Cerebellar cortex (tissue), 1 donor: ENCODE measurements at places on chromosomes 12 and 14.

- peak; percentile 76 for DNase-seq
Observed at GRCh38 chr12:2179953-2180736, 127.4 kb downstream of the CACNA1C start.

GRCh38 chr14:96423446-96424108 is 31.6 kb downstream of the AK7 start:
- no peak for DNase-seq

GRCh38 chr12:130817804-130818203 is 21.2 kb downstream of the STX2 start:
- DNase-seq: no peak

GRCh38 chr12:20493934-20494333 is 125.6 kb downstream of the PDE3A start:
- no peak for DNase-seq

DNA sequence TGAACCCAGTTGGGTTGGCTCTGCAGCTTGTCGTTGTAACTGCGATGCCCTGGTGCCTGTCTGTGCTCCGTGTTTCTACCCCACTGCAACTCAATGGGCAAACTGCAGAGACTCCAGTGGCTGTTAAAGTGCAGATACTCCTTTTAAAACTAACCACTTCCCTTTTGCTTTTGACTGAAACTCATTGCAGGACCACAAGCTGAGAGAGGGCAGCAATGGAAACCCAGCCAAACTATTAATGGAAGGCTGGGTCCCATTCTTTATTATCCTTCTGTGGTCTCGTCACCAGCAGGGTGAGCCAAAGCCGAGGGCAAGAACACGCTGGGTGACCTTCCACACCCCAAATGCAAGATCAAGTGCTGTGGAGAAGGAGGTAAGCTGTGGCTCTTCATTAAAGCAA is 910.4 kb downstream of the VRK1 start:
- DNase-seq: no peak

- DNase-seq: peak; percentile 65
Observed at GRCh38 chr12:53997204-53998109, 2.5 kb upstream of the HOXC9 start.

- DNase-seq: peak; percentile 31
Observed at GRCh38 chr14:33711811-33712216, 239.1 kb downstream of the EGLN3 start.

GRCh38 chr12:5556033-5556614 is 124.2 kb downstream of the NTF3 start:
- DNase-seq: no peak

DNA sequence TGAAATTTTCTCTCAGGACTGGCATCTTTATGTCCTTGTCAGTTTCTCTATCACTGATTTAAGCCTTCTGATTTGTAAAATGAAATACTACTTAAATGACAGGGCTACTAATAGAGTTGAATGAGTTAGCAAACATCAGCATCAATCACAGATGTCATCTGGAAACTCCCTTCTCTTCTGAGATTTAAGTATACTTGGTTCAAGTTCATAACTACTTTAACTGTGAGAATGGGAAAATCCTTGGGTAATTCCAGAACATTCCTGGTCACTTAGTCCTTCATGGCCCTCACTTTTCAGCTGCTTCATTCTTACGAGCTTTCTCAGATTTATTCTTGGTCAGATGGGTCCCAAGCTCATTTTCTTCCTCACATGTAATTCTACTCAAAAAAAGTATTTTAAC is 1655.3 kb upstream of the FLRT2 start:
- no peak for DNase-seq

GRCh38 chr12:103560604-103561101 is 26.4 kb upstream of the STAB2 start:
- DNase-seq: no peak

DNA sequence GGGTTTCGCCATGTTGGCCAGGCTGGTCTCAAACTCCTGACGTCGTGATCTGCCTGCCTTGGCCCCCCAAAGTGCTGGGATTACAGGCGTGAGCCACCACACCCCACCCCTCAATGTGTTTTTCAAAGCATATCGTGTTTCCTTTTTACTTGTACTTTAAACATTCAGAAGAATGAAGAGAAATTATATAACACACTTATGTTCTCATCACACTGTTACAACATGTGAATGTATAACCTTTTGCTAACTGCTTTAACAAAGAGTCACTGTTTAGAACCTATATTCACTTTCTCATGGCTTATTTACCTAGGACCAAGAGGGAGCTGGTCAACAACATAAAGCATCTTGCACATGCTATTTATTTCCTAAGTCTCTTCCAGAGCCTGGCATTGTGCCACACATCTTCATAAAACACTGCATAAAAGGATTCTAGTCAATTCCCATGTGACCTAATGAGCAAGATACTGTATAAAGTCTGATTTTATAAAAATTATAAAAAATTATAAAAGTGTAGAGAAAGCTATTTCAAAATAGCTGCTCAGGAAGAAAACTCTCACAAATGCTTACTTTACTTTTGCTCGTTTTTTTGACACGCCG is 16.0 kb upstream of the ACTR6 start:
- DNase-seq: no peak

DNA sequence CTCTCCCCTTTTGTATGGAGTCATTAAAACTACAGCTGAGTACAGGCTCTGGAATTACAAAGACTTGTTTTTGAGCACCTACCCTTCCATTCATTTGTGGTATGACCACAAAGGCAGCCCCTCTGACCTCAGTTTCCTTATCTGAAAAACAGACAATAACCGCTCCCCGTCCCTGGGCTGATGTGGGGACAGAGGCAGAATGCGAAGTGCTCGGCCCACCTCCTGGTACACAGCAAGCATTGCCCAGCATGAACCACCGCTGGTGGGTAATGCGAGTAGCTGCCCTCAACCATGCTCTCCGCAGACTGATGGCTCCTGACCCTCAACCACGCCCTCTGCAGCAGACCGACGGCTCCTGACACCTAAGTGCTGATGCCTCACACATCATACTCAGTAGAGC is 22.4 kb downstream of the P2RX2 start:
- DNase-seq: no peak

DNA sequence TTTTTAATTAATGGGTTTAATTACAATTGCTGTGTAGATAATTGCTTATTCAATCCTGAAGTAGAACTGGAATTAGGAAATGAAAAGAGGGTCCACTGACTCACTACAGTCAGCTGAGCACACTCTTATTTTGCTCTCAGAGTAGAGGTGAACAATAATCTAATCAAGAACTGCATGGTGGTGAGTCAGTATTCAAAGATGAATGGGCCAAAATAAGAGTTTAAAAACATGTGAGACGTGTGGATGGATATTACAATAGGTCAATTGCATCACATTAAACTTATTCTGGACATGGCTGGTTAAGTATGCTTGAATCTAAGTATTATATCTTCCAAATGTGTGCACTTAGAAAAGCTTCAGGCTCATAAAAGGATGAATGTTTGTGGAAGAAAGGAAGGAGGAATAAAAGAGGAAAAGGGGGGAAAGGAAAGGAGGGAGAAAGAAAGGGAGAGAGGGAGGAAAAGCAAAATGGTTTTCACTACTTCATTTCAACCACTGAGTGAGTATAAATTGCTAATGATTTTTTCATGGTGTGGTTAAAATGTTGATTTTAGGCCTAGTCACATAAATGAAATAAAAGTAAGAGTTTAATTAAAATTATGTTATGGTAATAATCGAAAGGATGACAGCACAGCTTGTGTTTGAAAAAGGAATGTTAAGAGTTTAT is 27.0 kb upstream of the EEA1 start:
- no peak for DNase-seq

DNA sequence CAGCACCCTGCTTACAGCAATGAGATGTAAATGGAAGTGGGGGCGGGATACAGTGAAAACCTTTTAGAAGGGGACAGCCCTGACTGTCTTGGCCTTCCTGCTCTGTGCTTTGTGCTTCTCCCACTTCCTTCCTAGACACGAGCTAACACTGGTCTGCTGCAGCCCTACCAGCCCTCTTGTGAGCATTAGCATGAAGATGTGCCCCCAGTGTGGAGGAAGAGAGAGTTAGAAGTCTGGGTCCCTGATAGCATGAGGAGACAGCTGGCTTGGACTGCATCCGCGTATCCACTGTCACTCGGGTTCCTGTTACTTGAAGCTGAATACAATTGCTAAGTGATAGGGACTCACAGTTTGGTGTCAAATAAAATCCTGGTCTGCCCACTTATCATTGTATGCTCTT is 248.1 kb upstream of the SOX5 start:
- no peak for DNase-seq

DNA sequence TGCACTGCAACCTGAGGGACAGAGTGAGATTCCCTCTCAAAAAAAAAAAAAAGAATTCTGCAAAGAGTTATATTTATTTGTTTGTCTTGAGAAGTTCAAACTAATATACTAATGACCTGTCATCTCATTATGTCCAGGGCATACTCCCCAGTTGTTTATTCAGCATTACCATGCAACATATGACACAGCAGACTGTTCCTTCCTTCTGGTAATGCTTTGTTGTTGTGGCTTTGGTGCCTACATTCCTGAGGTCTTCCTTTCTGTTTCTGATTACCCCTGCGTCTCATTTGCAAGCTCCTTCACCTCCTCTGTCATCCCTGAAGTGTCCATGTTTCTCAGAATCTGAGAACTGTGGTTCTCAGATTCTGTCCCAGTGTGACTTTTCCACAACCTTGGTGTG is 55.3 kb downstream of the DERA start:
- no peak for DNase-seq

DNA sequence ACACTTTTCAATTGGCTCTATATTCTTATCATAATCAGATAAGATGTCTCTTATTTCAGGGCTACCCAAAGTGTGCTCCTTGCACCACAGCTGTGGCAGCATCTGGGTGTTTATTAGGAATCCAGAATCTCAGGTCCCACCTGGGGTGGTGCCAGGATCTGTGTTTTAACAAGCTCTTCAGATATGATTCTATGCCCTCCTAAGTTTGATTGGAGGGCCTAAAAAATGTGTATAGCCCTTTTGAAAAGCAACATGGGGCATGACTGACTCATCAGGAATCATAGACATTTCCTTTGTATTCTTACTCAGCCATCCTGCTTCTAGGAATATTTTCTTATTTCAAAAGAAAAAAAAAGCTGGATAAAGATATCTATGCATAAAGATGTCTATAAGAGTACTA is 103.1 kb downstream of the HELB start:
- DNase-seq: no peak

DNA sequence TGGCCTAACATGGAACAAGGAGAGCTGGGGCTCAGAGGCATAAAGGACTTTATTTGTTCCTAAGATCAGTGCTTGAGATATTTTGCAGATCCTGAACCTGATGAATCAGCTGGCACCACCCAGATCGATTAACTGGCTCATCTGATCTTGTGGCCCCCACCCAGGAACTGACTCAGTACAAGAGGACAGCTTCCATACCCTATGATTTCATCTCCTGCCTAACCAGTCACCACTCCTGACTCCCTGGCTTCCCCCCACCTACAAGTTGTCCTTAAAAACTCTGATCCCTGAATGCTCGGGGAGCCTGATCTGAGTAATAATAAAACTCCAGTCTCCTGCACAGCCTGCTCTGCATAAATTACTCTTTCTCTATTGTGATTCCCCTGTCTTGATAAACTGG is 5.1 kb downstream of the C12orf56 start:
- no peak for DNase-seq

DNA sequence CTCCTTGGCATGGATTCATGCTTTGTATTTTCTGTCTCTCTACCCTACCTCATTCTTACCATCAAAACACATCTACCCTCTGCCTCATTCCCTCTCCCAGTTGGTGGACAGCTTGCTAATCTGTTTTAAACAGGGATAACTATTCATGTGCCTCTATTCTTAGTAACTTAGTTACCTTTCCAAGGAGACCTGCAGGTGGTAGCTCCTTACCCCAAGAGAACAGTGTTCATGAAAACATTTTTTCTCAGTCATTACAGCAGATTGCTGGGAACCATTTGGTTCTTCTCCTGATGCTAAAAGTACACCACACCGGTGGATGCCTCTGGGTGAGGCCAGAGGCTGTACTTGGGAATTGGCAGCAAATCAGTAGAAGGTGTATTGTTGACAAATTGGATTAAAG is 73.0 kb downstream of the CMKLR1 start:
- DNase-seq: peak; percentile 54

GRCh38 chr14:33611405-33612196 is 339.3 kb downstream of the EGLN3 start:
- DNase-seq: no peak

GRCh38 chr12:15541996-15542631 is 219.8 kb downstream of the PTPRO start:
- no peak for DNase-seq

GRCh38 chr14:102902523-102903247 is 19.8 kb upstream of the AMN start:
- DNase-seq: no peak

DNA sequence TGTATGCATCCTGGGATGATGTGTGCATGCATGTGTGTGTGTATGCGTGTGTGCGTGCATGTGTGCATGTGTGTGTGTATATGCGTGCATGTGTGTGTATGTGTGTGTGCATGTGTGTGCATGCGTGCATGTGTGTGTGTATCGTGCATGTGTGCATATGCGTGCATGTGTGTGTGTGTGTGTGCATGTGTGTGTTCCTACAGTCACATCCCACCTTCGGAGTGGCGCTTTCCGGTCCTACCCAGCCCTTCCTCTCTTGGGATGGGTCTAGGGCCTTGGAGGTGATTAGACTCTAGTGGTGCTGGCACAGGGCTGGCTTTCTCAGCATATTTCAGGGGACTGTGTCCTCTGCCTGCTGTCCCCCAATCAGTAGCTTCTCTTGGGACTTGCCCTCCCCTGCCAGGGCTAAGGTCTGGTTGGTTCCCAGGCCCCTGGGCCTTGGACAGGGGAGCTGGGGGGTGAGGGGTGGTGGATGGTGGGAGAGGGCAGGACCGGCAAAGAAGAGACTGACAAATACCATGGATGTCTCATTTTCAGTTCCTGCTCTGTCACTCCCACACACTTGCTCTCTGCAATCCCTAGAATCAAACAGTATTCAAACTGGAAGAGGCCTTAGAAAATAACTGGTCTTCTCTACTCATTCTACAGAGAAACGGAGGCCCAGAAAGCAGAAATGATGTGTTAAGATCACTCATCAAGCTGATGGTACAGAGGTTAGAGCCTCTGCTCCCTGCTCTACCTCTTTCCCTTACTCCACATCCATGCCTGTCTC is 21.9 kb upstream of the FAIM2 start:
- DNase-seq: no peak

- peak; percentile 20 for DNase-seq
Observed at GRCh38 chr12:88993651-88994050, 358.6 kb downstream of the DUSP6 start.

GRCh38 chr12:52356031-52356761 is 11.1 kb downstream of the KRT85 start:
- DNase-seq: no peak

DNA sequence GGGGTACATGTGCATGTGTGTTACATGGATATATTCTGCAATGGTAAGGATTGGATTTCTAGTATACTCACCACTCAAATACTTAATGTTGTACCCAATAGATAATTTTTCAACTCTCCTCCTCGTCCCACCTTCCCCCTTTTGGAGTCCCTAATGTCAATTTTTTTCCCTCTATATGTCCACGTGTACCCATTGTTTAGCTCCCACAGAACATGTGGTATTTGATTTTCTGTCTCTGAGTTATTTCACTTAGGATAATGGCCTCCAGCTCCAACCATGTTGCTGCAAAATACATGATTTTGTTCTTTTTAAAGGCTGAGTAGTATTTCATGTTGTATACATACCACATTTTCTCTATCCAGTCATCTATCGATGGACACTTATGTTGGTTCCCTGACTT is 97.2 kb upstream of the TMTC1 start:
- no peak for DNase-seq

- DNase-seq: peak; percentile 73
Observed at GRCh38 chr12:106999446-106999845, 12.5 kb upstream of the MTERF2 start.
